Stimulated activated CD4-positive, alpha-beta T cell treated with anti-CD3 and anti-CD28 coated beads, Interleukin-1b, Interleukin-23, amount 100 ng/mL, for 24 hours (primary cell): ENCODE measurements at places on chromosomes 6 and 20.

DNA sequence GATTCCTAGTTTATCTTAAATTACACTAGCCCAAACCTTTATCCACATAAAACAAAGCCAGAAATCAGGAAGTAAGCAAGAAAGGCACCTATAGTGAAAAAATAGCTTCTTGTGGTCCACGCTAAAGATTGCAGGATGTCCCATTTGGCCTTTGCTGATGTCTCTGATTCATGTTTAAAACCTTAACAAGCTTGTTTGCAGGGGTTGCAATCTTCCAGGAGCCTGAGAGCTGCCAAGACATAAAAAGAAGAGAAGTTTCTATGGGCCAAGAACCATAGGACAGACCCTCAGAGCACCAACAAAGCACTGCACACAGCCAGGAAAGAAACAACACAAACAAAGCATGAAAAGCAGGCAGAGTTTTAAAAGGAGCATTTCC, 49.4 kb downstream of the ADAT2 start:
- no peak for DNase-seq

DNA sequence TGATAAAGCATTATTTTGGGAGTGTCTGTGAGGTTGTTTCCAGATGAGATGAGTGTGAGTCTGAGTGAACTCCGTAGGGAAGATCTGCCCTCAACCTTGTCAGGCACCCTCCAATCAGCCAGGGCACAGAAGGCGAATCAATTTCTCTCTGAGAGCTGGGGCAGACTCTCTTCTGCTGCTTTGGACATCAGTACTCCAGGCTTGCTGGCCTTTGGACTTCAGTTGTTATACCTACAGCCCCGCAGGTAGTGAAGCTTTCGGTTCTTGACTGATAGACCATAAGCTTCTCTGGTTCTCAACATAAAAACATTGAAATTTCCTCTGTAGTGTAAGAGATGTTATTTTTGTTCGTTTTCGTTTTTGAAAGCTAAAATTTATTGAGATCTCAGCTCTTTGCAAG, 71.4 kb downstream of the MAFB start:
- DNase-seq, result no peak

- DNase-seq, result no peak
Measured at GRCh38 chr6:7905416-7905815, 5.2 kb downstream of the TXNDC5 start.

DNA sequence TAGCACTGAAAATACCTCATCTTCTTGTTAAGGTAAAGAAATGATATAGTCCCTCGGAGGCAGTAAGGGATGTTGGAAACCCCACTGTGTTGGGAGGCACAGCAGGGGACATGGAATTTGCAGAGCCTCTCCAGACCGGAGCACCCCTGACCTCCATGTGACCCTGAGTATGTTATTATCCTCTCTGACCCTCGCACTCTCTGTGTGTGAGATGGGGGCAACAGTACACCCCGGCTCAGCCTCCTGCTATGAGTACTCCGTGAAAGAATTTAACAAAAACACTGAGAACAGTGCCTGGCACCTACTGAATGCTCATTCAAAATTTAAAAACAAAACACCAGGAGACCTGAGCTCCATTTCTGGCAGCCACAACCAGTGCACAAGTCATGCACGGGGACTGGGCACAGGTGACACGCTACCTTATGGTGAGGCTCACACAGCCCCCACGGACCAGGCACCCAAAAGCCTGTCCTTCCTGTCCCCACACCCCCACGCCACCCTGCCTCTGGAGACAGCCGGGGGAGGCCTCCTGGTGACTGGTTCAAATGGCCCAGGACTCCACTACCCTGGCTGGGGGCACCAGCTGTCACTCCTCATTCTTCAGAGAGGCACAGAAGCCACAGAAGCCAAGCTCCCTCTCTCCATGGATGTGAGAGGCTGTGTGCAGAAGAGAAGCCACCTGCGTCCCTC, 6.1 kb downstream of the NINL start:
- DNase-seq, result no peak

DNA sequence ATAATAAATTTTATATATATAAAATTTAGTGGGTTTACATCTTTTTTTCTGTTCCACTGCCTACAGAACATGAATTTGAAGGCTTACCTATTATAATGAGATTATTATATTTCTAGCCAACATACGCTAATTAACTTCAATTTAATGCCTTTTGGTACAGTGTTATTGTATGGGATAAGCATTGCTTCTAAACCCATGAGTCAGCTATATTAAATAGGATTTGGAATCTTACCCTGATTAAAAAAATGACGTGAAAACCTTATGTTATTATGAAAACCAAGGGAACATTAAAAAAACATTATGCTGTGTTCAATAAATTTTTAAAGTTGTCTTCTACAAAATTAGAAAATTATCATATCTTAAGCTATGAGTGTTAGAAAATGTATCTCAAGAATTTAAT, 334.0 kb upstream of the RGS17 start:
- no peak for DNase-seq

DNA sequence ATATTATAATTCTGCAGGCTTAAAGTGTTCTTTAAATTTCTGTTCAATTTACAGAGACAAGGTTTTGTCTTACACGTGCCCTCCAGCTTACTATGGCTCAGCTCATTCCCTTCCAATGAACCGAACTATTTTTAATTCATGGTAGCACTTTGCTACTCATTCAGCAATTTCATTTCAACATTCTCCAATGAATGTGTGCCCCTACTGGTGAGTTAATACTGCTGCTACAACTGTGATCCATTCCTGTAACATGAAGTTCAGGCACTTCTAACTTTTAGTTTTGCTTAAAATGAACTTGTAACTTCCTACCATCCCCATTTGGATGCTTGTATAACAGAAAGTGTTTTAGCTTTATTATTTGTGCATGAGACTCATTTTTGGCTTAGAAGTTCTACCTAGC, 99.7 kb downstream of the F13A1 start:
- DNase-seq, result no peak

- DNase-seq, result no peak
Measured at GRCh38 chr20:14989535-14990290, 652.3 kb upstream of the FLRT3 start.

- DNase-seq, result no peak
Measured at GRCh38 chr6:44529146-44529905, 141.8 kb downstream of the CDC5L start.
